ENCODE measurements at places on chromosomes 1 and 21.

DNA sequence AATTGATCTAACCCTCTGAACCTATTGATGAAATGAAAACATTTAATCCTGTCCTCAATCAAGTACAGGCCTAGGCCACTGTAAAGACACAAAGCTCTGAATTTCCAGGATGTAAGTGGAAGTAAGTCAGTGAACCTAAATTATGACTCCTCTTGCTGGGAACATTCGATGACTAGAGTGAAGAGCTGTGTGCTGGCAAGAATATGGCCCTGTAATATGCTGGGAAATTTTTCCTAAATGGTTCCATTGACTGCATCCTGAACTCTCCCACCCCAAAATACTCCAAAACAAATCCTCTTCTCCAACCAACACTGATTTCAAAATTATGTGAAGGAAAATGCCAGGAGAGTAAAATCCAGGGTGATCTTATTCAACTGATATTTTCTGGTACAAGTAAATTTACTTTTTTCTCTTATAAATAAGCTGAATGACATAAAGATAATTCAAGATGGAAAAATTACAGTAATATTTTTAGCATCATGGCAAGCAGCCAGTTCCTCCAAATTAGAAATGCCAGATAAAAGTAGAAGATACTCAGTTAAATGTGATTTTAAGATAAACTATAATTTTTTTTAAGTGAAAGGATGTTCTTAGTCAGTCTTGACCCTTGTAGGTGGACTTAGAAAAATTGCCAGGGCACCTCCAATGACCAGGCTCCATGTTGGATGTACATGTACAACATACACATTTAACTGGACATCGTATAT, 269.4 kb downstream of the PTGER3 start:
- DNase-seq, result no peak

GRCh38 chr1:236948381-236948780, 55.9 kb downstream of the MT1HL1 start:
- DNase-seq, result no peak

- no peak for DNase-seq
These were observed 1.4 kb downstream of the TRIM17 start for GRCh38 chr1:228415221-228415620.

DNA sequence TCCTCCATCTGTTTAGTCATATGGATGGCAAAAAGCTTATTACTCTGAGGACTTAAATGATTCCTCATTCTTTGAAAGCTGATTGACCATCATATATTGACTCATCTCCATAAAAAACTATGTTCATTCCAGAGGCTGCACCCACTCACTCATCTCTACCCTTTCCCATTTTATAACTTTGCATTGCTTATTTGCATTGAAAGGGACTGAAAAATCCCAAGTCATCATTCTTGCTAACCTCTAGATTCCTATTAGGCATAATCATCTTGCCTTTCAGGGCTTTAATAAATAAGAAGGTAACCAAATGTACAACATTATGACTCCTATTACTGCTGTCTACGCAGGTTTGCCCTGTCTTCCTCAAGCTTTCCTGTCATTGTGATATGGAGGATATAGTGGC, 1180.3 kb upstream of the B3GALT2 start:
- DNase-seq, result no peak

DNA sequence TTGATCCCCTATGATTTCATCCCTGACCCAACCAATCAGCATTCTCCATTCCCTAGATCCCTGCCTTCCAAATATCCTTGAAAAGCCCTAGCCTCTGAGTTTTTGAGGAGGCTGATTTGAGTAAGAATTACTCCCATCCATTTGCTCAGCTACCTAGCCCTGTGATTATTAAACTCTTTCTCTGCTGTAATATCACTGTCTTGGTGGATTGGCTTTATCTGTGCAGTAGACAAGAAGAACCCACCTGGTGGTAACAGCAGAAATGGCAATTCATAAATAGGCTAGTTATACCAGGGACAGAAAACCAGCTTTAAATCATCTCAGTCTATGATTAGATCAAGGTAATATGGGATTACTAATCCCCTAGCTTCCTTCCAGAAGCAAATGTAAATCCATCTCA, 13.0 kb downstream of the IL20 start:
- DNase-seq, result no peak

- DNase-seq, result no peak
These were observed 10.5 kb downstream of the MAEL start for GRCh38 chr1:166999500-167000055.

- DNase-seq, result no peak
These were observed 49.2 kb upstream of the NTPCR start for GRCh38 chr1:232901255-232901654.

DNA sequence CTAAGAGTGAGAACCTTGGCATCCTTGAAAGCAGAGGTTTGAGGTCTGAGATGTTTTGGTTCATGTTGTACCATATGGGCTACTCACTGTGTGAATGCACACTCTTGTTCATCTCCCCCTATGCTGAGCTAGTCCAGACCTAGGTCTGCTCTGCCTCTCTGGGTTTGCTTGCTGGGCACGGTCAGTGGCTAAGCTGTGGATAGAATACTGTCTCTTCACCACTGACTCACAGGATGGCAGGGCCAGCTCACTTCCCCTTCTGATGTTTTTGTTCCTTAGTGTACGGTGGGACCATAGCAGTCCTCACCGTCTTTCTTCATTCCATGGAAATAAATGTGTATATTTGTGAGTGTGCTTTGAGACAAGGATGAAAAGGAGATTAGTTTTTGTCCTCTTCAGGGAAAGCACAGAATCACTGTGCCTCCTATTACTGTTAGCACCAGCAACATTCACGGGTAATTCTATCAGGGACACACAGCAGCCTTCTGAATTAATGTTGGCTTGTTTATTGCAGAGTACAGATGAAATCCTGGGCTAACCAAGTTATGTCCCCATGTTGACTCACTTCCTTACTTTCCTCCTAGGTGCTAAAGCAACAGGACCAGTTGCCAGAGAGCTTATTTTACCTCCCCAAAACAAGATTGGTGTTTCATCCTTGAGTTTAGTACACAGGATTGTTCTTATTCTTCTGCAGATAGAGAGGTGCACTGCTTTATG, 56.9 kb upstream of the IVNS1ABP start:
- DNase-seq, result no peak

DNA sequence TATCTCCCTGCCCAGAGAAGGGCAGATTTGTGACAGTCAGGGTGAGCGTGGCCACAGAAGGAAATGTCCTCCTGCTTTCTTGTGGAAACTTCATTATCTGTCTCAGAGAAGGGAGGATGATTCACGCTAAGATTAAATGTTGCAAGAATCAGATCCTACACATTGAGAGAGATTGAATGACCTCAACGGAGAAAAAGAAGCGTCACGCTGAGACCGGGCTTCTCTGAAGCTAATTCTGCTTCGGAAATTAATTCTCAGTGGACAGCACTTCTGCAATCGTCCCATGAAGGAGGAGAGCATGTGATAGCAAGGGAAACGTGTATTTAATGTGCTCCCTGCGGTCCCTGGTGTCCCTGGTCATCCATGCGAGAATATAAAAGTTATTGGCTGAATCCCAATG, 19.8 kb upstream of the C1orf21 start:
- no peak for DNase-seq

- DNase-seq, result no peak
These were observed 60.8 kb upstream of the WLS start for GRCh38 chr1:68293122-68293521.

- DNase-seq, result no peak
These were observed 11.3 kb downstream of the BTG2 start for GRCh38 chr1:203316626-203317093.

GRCh38 chr1:31640964-31641363, 3.7 kb downstream of the PEF1 start:
- DNase-seq, result no peak

DNA sequence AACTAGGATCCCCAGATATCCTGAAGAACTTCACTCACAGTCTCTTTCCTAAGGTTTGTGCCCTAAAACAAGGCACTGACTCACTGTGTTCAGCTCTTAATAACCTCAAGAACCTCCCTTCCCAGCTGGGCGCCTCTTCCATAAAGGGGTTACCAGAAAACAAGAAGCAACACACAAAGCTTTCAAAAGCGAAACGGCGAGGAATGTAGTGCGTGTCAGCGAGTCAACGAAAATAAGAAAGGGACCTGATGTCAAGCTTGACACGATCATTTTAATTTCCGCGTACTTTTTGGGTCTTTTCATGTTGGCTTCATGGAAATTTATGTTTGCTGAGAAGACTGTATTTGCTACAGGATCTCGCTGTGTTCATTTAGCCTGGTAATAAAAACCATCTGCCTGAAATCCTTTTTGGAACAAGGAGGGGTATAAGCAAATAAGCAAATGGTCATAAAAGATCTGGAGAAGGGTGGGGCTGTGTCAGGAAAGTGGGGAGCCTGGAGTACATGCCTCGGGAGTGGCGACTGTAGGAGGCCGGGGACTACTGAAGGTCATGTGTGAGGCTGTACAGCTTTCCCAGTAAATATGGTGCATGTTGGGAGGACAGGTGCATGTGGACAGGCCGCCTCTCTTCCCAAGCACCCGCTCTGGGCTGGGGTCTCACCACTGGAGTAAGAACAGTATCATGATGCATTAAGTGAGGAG, 11.4 kb upstream of the CLDN14 start:
- no peak for DNase-seq

GRCh38 chr1:230730977-230731376, 16.2 kb upstream of the CAPN9 start:
- DNase-seq, result no peak

DNA sequence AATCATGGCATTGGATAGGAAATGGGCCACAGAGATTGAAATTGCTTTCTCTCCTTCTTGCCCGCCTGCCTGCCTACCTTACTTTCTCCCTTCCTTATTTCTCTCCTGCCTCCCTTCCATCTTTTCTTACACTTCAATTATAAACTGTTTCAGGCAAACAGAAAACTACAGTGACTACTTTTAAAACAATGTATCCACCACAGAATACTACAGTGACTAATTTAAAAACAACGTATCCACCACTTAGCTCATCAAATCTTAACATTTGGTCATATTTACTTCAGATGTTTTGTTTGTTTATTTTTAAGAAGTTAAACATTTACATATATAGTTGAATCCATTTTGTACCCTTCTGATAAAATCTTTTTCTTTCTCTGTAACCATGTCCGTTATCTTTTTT, 54.4 kb downstream of the SNRPE start:
- DNase-seq, result no peak

- no peak for DNase-seq
These were observed 1148.5 kb downstream of the PLA2G4A start for GRCh38 chr1:187977298-187977697.

- DNase-seq, result no peak
These were observed 28.5 kb downstream of the HUNK start for GRCh38 chr21:31901315-31901714.

- DNase-seq, result no peak
These were observed 65.5 kb upstream of the WNT4 start for GRCh38 chr1:22208268-22208972.

GRCh38 chr1:184965944-184966860, 8.1 kb downstream of the NIBAN1 start:
- no peak for DNase-seq

DNA sequence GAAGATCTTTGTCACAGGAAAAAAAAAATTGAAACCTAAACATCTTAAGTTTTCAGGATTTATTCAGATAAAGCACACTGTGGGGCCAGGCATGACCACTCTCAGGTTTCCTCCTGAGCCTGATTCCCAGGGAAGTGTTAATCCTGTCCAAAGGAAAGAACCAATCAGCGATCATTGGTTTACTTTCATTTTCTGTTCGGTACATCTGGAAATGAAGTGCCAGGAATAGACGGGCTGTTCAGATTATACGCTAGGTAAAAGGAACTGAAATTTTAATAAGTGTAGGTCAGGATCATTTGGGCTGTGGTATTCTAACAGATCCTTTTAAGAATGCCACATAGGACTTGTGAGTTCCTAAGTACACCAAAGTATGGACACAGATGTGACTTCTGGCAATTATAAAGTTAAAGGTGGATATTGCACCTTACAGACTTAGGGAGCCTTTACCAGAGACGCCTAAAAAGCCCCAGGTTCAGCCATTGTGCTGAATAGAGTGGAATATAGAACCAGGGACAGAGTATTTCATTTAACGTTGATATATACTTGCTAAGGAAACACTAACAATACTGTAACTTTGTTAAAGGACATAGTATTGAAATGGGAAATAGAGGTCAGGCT, 9.3 kb upstream of the CACYBP start:
- peak; percentile 56 for DNase-seq

GRCh38 chr1:245716561-245716960, 561.8 kb downstream of the KIF26B start:
- DNase-seq, result no peak

DNA sequence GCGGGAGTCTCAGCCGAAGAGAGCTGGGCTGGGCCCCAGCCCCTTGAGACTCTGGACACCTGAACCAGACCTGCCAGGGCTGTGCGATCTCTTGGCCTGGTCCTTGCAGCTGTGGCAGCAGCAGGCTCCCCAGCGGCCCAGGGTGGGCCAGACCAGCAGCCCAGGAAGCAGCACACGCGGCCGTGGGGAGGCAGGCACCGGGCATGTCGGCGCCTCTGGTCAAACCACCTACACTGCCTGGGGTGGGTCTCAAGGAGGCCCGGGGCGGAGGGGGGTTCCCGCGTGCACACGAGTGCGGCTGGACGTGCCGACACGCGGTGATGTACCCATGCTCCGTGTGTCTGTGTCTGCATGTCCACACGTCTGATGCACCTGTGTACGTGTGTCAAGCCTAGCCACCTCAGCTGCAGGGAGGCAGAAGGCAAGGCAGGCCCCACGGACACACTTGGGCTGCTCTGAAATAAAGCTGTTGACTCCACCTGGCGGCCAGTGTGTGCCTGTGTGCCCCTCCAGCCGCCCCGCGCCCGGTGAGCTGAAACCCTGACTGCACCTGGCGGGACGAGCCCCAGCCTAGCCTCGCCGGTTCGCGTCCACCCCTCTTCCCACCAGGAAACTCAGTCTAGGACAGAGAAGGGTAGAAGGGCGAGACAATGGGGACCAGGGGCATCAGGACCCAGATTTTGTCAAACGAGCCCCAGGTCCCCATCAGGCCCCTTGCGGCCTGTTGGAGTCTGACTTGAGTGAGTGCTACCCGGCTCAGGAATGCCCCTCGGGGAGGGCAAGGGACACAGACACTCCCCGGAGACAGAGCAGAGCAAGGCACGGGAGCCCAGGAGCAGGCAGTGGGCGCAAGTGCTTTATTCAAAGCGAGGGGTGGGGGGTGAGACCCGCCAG, 11.6 kb downstream of the SCNN1D start:
- DNase-seq, result peak; percentile 73

DNA sequence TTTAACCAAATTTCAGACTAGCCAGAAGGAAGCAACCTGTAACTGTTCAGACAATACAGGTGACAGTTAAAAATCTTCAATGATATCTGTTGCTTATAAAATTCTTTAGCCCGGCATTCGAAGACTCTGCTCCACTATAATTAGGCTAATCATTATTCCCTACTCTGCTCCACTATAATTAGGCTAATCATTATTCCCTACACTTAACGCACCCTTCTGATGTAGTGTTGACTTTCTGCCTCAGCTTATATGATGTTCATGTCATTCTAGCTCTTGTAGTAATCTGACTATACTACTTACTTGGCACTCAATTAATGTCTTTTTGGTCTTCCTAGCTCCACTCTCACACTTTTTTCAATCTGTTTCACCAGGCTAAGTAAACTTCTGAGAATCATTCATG, 13.3 kb downstream of the TESK2 start:
- DNase-seq, result no peak

GRCh38 chr21:29371464-29371863, 72.7 kb downstream of the BACH1 start:
- DNase-seq, result no peak

- DNase-seq, result no peak
These were observed 10.7 kb downstream of the ZNF648 start for GRCh38 chr1:182050481-182051448.

GRCh38 chr21:17343055-17343454, 169.8 kb upstream of the CXADR start:
- no peak for DNase-seq

Measured in CD4-positive, alpha-beta T cell treated with Interleukin-10 for 1 hour (primary cell).